Mammary epithelial cell (primary cell): ENCODE measurements at places on chromosomes 11 and 22.

DNA sequence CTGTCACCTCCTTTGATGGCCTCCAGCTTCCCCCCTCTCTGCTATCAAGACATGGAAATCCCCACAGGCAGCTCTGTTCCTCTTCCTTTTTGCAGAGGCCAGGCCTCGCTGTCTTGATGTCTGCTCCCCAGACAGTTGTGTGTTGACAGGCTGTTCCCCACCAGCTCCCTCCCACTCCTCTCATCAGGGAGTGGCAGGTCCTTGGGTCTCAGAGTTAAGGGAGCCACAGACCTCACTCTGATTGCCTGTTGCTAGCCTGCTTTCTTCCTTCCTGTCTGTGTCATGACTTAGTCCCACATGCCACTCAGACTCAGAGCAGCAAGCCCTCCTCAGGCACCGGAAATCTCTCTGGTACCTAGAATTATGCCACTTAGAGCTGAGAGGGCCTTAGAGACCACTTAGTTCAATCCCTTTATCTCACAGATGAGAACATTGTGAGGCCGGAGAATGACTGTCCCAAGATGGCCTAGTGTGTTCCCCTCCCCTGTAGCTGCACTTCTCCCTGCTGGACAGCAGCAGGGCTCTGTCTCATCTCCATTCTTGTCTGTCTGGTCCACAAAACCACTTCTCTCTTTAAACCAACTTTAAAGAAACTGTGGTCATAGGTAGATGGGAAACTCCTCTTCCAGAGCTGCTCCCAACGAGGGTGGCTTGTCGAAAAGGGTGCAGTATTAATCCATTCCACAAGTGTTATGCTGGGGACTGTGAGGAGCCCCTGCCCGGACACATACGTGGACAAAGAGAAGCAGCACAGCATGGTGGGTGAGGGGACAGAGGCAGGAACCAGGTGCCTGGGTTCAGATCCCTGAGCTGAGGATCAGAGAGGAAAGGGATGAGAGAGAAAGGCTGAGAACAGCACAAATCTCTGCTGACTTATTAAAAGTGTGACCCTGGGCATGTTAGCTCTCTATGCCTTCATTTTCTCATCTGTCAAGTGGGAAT lies 4.2 kb downstream of the AMPD3 start:
- DNase-seq: no peak

- DNase-seq: no peak
Measured at GRCh38 chr11:77842441-77843121, 21.6 kb downstream of the AAMDC start.

- DNase-seq: no peak
Measured at GRCh38 chr11:44808053-44808753, 81.4 kb downstream of the TSPAN18 start.

DNA sequence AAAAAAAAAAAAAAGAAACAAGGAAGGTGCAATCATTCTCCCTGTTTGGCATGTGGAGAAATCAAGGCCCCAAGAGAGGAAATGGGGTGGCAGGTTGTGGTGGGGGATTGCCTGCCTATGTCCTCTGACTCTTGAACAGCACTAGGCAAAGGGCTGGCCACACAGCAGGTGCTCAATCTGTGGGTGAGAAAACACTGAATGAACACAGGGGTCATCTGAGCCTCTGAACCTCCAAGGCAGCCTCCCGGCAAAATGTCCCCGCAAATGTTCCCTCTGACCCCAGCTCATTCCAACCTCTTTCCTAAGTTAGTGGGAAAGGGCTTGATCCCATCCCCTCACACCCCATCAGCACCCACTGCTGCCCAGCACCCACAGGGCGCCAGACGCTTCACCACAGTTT lies 4.6 kb downstream of the PLA2G6 start:
- DNase-seq: no peak

- no peak for DNase-seq
Measured at GRCh38 chr11:123069908-123070821, 8.2 kb upstream of the HSPA8 start.

- peak; percentile 96 for DNase-seq
Measured at GRCh38 chr11:102177974-102178631, 67.9 kb downstream of the YAP1 start.

- peak; percentile 91 for DNase-seq
Measured at GRCh38 chr11:95453616-95454171, 222.7 kb upstream of the SESN3 start.

DNA sequence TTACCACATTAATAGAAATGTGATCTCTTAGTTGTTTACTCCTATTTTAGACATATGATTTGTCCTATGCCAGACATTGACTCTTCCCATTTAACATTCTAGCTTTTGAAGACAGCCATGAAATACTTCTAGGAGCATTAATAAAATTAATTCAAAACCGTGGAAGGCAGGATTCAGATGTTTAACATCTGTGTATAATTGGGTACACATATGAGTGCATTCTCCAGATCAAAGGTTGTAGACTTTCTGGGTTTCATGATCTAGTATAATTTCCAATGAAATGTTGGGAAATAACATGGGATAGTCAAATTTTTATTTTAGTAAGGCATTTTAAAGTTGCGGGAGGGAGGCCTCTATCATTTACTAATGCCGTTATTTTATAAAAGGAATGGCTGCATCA lies 35.2 kb upstream of the CCDC89 start:
- no peak for DNase-seq

GRCh38 chr11:100870138-100870537 lies 183.1 kb downstream of the ARHGAP42 start:
- no peak for DNase-seq
